ENCODE measurements at places on chromosomes 1 and 21.

DNA sequence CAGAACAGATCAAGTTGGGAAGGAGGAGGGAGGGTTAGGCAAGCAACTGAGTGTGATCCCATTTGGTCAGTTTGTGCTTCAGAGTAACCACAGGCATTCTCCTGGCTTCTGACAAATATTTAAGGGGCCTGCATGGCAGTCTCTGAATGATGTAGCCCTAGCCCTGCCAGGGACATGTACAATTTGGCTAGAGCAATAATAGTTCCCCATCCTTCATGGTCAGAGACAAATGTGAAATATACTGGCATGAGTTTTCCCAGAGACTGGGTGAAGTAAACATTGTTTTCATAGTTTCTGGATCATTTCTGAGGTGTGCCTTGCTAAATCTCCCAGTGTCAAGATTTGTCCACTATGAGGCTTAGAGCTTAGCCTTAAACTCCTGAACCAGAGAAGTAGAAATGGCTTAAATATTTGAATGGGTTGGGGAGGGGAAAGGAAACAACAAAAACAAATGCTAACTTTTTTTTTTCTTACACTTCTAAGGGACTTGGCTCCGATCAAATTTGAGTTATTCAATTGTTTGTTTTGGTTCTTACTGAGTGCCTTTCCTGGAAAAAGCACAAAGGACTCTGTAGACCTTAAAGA, 42.0 kb upstream of the UBE2U start:
- no peak for DNase-seq

DNA sequence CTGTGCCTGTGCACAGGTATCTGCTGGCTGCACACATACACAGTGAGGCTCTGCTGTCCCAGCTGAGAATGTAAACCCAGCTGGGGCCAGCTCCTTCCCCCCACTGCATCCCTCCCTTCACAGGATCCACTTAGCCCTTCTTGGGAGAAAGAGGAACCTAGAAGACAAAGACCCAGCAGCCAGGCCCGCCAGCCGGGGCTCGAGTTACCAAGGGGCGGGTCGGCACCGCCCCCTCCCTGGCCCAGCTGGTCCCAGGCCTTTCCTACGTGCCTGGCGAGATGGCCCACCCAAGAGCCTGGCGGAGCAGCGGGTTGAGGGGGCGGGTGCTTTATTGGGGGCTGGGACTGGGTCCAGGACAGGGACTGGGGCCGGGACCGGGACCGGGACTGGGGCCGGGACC, 2.1 kb downstream of the SH3BGRL3 start:
- no peak for DNase-seq

GRCh38 chr1:224740685-224741052, 124.6 kb downstream of the CNIH3 start:
- DNase-seq: no peak

GRCh38 chr21:41900401-41900800, 21.3 kb upstream of the PRDM15 start:
- no peak for DNase-seq

DNA sequence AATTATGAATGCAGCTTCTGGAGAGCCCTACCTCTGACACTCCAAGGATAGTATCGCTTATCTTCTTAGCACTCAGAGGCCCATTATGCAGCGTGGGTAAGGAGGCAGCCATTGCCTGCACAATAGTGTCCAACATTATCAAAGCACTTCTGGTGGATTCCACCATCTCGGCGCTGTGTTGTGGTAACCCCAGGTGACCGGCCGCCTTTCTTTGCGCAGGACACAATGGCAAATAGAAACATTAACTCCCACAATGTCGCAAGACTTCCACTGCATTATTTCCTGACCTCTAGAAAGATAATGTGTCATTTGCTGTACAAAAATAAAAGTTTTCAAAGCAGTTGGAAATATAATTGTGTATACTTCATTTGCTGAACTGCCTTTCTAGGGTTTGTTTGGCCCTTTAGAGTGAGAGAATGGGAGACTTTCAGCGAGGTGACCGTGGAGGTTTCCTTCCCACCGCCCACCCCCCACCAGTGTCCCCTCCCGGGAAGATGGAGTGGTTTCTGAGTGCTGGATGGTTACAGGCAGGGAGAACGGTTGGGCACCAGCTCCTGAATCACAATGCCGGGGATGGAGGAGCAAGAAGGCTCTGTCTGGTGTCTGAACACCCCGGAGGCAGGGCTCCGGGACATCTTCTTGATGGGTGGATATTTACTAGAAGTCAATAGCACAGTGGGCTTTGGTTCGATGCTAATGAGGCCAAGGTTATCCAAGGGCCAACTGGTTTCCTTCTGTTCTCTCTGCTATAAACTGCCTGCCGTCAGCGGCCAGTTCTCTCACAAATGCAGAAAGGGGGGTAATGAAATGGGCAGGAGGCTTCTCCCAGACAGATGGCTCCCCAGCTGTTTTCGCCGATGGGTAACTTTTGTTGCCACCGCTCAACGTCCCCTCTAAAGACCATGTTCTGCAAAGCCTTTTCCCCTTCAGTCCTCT, 215.4 kb upstream of the PROX1 start:
- DNase-seq: no peak

- DNase-seq: no peak
Observed at GRCh38 chr1:25126562-25126961, 105.7 kb downstream of the SYF2 start.

DNA sequence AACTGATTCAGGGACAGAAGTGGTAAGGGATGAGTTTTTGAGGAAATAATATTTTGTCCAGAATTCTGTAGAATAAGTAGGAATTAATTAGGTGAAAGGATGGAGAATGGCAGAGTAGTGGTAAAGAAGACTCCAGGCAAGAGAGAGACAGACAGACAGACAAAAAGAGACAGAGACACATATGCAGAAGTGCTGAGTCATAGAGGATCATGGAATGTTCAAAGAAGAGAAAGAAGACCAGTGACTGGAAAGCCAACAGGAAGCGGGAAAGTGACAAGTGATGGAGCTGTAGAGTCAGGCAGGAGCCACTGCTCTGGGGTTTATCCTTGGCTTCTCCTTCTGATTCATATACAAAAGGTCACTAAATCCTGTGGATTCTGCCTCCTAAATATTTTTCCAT, 85.9 kb downstream of the UROD start:
- no peak for DNase-seq

- no peak for DNase-seq
Observed at GRCh38 chr1:112614460-112615065, 4.4 kb downstream of the ST7L start.

- DNase-seq: no peak
Observed at GRCh38 chr21:36021251-36021837, 39.0 kb downstream of the SETD4 start.

GRCh38 chr1:17125756-17126237, 6.5 kb upstream of the PADI2 start:
- DNase-seq: peak; percentile 91

- DNase-seq: no peak
Observed at GRCh38 chr1:23718482-23718881, 24.8 kb upstream of the ELOA start.

- DNase-seq: no peak
Observed at GRCh38 chr21:42576639-42577038, 63.0 kb downstream of the SLC37A1 start.

- DNase-seq: peak; percentile 6
Observed at GRCh38 chr1:94045465-94046056, 75.4 kb downstream of the ABCA4 start.

- no peak for DNase-seq
Observed at GRCh38 chr21:44914176-44914874, 6.4 kb downstream of the ITGB2 start.

DNA sequence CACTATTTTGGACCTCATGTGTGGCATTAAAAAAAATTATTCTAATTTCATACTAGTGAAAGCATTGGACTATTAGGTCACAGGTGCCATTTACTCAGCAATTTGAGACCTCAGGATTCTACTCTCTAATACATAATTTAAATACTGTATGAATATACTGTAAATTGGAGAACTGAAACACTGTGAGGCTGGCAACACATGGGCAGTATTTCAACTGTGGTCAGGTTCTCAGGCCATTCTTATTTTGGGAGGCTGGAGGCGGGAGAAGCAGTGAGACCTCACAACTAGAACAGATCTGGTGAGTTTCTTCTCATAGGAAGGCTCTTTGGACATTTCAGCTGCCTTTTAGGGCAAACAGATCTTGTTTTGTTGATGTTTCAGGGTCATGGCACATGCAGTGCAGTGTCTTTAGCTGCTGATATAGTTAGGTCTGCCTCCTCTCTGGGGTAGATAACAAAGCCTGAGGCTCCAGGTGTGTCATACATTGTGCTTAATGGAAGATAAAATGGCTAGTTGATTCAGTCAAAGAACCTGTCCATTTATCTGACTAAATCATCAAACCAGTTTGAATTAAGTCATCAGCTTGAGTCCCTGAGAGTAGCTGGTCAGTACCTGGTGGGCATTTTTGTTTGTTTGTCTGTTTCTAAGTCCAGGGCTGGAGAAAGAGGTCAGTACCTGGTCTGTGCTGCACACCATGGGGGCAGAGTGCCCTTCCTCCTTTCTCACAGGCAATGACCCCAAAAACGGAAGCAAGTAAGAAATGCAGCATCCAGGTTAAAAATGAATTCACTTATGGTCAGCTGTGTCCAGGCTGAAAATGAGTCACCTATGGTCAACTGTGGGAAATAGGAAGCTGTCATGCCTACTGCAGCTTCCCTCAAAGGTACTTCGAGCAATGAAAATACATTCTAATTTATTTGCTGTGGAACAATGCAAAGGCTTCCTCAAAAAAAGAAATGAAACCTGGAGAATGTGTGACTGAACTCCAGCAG, 216.2 kb downstream of the SDCCAG8 start:
- DNase-seq: no peak

GRCh38 chr1:65994223-65994622, 201.5 kb downstream of the PDE4B start:
- DNase-seq: no peak

DNA sequence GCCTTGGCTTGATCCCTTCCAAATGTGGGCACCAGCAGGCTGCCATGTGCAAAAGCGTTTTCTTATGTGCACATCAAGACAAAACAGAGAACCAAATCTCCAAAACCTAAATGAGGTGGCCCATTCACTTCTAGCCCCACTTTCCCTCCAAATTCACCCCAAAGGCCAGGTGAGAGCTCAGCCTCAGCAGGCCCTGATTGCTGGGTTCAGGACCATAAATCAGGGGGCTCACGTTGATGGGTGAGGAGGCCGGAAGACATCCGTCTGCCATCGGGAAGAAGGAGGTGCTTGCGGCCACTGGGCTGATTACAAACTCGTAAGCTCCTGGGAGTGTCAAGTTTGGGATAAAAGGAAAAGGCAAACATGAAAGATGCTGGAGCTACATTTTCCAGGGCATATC, 86.7 kb upstream of the CLDN14 start:
- no peak for DNase-seq

- DNase-seq: no peak
Observed at GRCh38 chr1:112905395-112906149, 50.4 kb downstream of the SLC16A1 start.

DNA sequence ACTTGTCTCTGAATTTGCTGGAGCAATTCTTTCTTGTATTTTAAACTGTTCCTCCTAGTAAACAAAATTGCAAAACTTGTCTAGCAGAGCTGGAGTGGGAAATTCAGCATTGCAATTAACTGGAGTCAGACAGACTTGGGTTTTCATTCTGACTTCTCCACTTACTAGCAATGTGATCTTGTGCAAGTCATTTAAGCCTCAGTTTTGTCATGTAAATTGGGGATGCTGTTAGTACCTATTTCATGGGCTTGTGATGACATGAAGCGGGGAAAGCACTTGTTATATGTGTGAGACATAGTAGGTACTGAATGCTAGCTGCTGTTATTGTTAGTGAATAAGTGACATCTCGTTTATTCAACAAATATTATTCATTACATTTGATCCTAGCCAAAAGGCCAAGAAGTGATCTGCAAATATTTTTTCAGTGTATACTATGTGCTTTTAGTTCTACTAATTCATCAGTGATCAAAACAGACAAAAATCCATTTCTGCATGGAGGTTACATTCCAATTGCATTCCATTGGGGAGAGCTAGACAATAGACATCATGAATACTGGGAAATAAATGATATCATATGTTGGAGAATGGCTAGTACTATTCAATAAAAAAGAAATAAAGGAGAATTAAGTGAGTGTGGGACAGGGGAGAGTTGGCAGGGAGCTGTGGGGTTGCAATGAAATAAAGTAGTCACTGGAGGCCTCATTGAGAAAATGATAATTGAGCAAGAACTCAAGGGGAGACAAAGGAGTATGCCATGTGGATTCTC, 47.1 kb downstream of the CACHD1 start:
- no peak for DNase-seq

- no peak for DNase-seq
Observed at GRCh38 chr1:30194741-30195423, 528.5 kb downstream of the MATN1 start.

GRCh38 chr1:55118651-55119329, 79.4 kb downstream of the PCSK9 start:
- DNase-seq: no peak

DNA sequence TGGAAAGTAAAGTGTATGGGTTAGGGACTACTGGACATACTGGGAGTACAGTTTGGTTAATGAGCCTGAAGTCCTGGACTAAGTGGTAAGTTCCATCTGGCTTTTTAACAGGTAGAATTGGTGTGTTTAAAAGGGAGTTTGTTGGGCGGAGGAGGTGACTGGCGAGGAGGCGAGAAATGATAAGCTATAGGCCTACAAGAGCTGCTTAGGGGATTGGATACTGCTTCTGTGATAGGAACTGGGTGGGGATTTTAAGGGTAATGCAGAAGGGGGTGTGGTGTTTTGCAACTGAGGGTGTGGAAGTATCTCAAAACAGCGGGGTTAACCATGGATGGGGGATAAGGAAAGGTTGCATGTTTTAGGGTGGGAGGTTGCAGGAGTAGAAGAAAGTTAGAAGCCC, 3.5 kb downstream of the ERVH48-1 start:
- DNase-seq: no peak

GRCh38 chr1:171344473-171344820, 30.5 kb downstream of the FMO4 start:
- no peak for DNase-seq

DNA sequence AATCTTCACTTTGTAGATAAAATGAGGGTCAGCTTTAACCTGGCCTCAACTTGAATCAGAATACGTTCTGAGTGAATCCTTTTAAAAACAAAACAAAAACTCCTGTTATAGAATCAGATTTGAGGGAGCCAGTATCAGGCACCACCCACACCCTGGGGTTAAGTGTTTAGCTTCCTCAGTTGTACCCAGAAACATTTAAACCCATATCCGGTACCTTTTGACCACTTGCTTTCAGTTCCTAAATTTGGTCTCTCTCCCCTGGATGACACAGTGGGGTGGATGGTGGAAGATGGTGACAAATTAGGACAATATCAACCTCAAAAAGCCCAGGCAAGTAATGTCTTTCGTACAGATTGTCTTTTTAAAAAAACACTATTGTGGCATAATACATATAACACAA, 10.4 kb downstream of the KLHDC7A start:
- DNase-seq: no peak

Measured in activated naive CD4-positive, alpha-beta T cell (primary cell).